ENCODE measurements at places on chromosomes 5 and 9. TPM values are rescaled to one million over a fixed set of nuclear protein-coding genes. Genes with fewer than 3 reads are reported as not detected.

Gene CARTPT
- total RNA-seq: not detected

DNA sequence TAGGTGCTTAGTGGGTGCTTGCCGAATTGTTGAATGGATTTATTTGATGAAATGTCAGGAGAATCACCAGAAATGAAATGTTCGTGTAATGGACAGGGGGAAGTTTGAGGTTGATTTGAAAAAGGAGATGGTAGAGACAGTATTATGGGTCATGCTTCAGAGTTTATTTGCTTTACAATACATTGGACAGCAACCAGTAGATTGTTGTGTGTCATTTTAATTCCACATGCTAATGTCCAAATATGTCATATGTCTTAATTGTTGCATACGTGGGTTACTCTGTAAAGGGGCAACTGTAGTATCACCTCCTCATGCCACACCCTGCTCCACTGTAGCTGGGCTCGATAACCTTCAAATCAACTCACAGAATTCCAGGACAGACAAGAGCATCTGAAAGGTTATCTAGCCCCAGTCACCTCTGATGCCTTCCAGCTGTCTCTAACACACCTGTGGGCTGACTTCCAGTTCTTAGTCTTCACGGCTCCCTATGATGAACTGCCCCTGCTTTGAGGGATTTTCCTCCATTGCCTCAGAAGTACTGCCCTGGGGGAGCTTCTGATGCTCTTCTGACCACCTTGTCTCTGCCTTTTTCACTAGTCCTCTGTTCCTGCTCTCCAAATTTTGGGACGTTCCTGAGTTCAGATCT, 1.7 kb downstream of the PDCD1LG2 start:
- no peak for DNase-seq

DNA sequence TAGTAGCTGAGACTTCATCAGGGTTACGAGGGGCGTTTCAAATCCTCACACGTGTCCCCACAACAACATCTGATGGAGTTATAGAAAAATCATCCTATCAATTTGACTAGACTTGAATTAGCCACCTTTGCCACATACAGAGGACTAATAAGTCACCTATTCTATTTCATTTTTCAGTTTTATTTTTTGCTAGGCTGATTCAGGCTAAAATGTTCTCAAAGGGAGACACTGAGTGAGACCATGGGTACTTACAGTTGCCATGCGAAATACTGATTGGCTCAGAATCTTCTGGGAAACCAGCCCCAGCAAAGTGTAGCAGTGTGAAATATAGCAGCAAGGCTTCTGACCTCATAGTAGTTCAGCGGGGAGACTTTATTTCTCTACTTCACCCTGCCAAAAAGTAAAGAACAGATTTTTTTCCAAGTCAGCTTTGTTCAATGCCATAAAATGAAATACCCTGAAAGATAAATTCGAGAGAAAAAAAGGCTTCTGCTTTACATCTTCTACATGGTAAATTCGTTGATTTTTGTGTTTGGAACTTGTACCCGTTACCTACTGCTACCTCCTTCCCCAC, 69.9 kb downstream of the SEMA6A start:
- DNase-seq: no peak

DNA sequence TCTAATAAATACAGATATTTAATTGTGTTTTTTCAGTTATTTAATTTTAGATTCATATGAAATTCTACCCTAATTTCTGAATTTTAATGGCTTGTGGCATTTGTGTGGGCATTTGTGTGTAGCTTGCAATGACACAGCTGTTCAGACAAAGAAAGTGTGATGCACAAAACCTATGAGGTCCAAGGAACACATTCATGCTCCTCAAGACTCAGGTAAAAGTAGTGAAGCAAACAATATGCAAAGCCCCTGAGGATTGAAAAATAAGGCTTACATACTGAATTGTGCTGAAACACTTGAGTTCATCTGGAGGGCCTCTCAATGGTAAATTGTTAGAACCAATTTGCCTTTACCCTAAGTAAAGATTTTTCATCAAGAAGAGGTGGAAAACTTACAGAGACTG, 28.1 kb downstream of the IL7R start:
- DNase-seq: no peak

DNA sequence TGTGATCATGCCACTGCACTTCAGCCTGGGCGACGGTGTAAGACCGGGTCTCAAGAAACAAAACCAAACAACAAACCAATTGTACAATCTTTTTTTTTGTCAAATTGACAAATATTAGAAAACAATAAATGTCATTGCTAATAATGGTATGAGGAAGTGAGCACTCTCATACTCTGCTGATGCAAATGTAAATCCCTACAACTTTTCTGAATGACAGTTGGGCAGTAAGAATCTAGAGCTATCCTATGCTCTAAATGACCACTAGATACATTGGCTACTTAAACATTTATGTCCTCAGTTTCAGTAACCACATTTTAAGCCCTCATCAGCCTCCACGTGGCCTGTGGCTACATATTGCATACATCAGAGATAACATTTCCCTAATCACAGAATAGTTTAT, 256.2 kb downstream of the FER start:
- DNase-seq: no peak
